PC-3 (cell line): ENCODE measurements at places on chromosomes 7 and 10. TPM values are rescaled to one million over a fixed set of nuclear protein-coding genes. Genes with fewer than 3 reads are reported as not detected.

Gene SPDYE8
- total RNA-seq = not detected in 2 replicates

Gene SCART1
- 2.4 and 5.1 TPM in 2 replicates for total RNA-seq

Gene VAX1
- total RNA-seq = 0.12 and 0.98 TPM in 2 replicates

DNA sequence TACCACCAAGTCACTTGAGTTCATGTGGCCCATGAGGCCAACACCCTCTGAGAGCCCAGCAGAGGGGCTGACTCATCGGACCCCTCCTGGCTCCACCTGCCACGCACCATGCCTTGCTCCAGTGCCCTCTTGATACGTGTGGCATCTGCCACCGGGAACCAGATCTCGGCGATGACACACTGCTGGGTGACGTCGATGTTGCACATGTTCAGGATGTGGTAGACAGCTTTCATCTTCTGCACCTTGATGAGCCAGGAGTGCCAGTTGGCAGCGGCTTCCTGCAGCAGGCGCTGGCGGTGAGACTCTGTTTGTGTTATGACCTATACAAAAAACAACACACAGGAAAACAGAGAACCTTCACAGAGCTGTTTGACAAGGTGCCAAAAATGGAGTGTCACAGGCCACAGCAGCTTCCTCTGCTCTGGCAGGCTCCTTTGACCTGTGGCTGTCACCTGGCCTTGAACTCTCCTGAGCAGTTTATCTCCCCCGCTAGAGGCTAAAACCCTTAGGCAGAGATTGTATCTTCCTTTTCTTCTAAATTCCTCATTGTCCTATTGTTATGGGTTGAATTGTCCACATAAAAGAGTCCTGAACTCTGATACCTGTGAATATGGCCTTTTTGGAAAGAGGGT, 45.2 kb upstream of the TMEM213 start:
- DNase-seq = peak; percentile 98

DNA sequence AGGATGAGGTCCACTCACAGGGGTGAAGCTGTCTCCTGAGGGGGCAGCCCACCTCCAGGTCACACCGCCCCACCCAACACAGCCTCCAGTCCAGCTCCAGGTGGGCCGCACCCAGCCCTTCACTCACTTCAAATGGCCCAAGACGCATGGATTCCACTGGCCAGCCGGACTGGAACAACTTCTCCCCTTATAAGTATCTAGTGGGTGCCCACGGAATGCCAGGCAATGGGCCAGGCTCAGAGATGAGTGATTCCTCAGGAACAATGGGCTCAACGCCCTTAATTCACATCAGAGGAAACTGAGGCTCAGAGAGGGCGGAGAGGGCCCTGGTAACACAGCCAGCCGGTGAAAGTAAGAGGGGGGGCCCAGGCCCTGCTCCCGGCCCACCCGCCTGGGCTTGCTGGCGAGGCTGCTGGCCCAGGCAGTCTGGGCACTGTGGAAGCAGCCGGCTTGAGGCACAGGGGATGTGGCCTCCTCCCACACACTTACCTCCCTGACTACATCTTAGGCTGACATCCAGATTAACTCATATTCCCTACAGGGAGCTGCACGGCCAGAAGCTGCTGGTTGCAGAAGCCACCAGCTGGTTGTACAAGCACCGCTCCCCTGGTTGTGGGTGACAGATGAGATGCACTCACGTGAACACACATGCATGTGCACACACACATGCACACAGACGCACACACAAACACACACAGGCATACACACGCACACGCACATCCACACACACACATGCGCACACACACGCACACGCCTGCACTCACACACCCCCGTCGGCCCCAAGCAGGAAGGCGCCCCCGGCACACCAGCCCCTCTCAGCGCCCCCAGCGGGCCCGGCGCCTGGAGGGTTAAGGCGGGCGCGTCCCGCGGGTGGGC, 1.0 kb upstream of the FAM20C start:
- peak; percentile 53 for DNase-seq
